ENCODE measurements at places on chromosomes 1 and 21.

DNA sequence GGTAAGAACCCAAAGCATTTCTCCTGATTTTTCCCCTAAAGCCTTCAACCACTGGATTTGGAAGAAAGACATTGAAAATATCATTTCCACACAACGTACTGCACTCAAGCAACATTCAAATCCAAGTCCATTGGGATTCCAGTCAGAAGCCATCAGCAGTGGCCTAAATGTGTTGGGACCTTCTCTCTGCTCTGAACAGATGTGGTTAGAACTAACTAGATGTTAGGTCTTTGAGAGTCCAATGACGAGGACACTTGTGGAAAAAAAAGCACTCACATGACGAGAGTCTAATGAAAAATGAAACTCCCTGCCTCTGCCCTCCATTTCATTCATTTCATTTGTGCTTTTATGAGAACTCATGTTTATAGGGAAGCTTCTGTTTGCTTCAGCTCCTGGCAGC lies 382.3 kb downstream of the SIPA1L2 start:
- no peak for DNase-seq

- no peak for DNase-seq
These were observed 101.4 kb downstream of the TOMM20 start for GRCh38 chr1:235027076-235027861.

- DNase-seq, result no peak
These were observed 5.8 kb downstream of the IFI16 start for GRCh38 chr1:159015440-159015909.

DNA sequence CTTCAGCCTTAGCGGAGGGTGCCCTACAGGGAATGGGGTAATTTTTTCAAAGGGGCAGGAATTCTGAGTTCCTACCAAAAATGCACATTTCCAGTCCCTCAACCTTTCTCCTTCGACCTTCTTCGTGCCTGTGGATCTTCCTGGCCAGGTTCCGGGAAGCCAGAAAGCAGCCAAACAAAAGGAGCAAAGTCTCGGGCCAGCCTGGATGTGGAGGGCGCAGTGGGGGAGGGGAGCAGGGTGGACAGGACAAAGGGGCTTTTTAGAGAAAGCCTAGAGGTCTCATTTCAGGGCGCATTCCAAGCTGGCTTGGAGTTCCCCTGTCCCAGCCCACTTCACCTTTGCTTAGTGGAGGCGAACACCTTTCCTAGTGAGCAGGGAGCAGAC lies 2.9 kb upstream of the INAVA start:
- DNase-seq, result peak; percentile 86

GRCh38 chr1:174110053-174110452 lies 49.3 kb upstream of the RABGAP1L start:
- DNase-seq, result no peak

DNA sequence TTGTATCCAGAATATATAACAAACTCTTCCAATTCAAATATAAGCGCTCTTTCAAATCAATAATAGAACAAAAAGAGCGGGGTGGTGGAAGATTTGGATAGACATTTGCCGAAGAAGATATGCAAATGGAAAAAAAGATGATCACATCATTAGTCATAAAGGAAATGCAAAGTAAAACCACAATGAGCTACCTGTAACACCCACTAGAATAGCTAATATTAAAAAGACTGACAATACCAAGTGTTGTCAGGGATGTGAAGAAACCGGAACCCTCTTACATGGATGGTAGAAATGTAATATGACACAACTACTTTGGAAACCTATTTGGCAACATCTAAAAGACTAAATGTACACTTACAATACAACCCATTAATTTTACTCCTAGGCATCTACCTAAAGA lies 5.7 kb upstream of the TRAF5 start:
- DNase-seq, result no peak

DNA sequence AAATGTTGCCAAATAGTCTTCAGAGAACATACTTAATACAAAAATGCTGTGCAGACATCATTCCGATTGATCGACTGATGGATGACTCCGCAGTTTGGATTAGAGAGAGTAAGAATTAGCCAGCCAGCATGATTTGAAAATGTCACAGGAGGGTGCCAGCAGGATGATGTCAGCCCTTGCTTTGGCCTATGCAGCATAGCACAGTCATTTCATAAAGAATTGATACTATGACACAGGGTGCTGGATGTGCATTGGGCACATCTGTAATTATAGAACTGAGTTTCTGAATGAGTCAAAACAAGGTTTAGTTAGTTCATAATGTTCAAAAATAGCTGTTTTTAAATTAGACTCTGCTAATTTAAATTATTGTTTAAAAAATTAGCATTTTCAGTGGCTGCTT lies 21.6 kb upstream of the TRAF5 start:
- DNase-seq, result no peak

DNA sequence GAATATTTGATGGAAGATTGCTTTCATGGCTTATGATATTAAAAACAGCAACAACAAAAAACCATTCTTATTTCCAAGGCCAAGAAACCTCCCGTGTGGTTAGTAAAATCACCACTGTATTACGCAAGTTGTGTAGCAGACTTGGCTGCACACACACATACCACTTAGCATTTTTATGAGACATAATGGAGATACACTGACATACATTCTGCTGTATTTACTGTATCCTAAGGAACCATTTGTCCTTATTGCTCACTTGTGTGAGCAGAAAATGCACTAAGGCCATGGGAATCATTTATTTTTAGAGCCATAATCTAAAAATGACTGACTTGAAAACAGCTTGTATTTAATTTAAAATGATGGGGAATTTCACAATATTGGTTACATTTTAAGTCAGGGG lies 584 bp upstream of the C1orf141 start:
- DNase-seq, result no peak

- no peak for DNase-seq
These were observed 8.6 kb downstream of the COL6A1 start for GRCh38 chr21:45990049-45990711.

DNA sequence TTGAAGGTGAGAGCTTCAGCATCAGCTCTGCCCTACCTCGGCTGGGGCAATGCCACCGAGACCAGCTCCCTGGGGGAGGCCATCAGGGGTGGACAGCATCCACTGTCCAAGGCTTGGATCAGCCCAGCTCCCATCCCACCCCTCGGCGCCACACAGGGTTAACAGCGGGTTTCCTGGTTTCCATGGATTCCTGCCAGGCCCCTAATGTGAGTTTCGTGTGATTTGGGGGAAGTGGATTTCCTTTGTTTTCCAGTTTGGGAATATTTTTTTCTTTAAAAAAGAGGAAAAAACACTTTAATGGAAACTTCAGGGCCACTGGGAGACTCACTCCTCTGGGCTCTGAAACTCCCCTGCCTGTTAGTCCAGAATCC lies 34.3 kb downstream of the CASZ1 start:
- DNase-seq, result no peak

DNA sequence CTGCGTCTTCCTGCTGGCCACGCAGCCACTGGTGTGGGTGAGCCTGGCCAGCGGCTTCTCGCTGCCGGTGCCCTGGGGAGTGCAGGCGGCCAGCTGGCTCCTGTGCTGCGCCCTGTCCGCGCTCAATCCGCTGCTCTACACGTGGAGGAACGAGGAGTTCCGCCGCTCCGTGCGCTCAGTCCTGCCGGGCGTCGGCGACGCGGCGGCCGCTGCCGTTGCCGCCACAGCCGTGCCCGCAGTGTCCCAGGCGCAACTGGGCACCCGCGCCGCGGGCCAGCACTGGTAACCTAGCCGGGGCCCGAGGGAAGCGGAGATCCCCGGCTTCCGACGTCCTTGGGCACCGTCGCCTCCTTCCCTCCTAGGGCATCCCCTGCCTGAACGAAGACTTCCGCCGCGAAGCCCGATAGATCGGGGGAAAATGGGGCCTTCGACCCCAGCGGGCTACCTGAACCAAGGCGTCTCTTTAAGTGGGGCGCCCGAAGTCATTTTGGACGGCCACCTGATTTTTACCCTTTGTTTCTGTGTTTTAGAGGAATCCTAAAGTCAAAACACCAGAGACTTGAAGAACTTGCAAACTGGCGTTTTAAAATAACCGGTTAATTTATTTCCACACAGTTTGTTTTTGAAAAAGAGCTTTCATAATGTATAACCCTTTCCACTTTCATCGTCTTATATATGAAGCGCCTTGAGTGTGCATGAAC lies 2.0 kb downstream of the GPR88 start:
- DNase-seq, result peak; percentile 62

DNA sequence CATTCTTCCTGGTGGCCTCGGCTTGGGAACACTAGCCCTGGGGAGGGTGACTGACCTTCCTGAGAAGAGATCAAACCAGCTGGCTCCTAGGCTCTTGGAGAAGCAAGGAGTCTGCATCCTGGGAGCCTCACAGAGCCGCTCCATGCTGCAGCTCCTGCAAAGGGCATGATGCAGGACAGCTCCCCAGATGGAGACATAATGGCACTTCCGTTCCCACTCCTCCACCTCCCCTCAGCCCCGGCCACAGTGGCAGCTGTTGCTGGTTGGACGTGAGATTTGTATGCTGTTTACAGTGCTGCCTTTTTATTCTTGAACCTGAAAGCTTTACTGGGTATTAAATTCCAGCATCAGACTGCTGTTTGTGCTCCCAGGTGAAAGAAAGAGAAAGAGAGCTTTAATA lies 83.7 kb upstream of the CTTNBP2NL start:
- DNase-seq, result no peak

- no peak for DNase-seq
These were observed 6.6 kb downstream of the HYI start for GRCh38 chr1:43446881-43447835.

- peak; percentile 62 for DNase-seq
These were observed 750 bp downstream of the RHOU start for GRCh38 chr1:228735871-228736586.

DNA sequence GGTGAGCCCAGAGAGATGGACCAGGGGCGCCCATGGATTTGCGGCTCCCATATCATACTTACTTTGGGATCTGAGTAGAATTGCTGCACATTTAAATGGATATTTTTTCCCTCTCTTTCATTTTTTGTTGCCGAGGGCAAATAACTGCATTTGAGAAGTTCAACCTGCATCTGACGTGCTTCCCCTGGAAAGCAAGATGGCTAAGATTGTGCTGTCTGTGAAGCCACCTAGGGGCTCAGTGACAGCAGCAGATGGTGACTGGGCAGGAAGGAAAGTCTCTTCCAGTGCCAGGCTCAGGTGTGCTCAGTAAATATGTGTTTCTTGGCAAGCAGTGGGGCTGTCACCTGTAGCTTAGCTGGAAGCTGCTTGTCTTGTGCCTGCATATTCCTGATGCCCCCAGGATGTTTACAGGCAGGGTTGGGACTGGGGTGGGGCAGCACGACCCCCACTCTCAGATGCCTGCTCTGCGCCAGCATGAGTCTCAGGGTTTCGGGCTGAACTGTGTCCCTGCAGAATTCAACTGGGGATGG lies 59.8 kb upstream of the ETV3 start:
- DNase-seq, result no peak

DNA sequence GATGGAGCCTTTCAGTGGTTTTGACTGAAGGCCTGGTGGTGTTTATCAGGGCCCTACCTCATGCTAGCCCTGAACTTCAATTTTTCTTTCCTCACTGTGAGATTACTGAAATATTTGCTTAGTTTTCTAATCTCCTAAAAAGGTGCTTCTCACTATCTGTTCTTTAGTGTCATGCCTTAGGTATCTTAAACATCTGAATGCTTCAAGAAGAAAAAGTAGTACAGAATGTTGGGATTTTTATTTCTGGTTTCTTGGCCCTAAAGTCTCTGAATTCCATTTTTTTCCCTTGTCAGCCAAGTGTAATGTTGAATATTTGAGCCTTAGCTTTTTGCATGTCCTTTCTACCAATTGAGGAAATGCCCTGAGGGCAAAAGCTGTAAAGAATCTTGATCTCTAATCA lies 47.9 kb upstream of the PRKACB start:
- DNase-seq, result no peak

DNA sequence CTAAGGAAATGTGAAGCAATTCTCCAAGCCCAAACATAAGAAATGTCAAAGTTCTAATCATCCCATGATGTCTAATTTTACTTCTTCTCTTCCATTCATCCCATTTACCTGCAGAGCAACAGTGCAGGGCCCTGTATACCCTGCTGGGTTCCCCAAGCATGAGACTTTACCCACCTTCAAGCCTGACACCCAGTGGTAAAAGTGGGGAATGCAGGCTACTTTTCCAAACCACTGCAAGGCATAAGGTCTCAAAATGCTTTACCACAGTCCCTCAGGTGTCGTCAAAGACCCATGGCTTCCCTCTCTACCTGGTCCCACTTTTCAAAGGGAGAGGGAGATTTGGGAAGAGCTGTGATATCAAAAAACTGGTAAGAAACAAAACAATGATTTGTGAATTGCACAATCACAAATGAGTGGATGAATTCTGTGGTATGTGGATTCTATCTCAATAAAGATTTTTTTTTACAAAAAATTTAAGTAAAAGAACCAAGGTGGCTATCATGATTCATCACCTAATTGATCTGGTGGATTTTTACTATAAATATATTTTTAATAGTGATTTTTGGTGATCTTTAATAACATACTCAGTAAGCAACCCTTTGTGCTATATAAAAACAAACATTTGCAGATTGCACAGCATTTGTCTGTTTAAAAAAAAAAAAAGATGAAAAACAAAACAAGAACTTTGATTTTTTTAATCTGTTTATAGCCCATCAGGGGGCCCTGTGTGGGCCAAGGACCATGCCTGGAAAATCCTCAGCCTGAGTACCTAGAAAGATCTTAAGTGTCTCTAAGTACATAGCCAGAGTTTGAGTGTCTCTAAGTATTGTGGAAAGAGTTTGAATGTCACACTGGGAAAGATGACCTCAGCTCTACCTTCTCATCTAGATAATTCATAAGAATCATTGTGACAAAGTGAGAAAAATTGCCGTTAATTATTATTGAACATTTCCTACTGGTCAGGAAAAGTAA lies 73.1 kb upstream of the GJB5 start:
- peak; percentile 69 for DNase-seq

DNA sequence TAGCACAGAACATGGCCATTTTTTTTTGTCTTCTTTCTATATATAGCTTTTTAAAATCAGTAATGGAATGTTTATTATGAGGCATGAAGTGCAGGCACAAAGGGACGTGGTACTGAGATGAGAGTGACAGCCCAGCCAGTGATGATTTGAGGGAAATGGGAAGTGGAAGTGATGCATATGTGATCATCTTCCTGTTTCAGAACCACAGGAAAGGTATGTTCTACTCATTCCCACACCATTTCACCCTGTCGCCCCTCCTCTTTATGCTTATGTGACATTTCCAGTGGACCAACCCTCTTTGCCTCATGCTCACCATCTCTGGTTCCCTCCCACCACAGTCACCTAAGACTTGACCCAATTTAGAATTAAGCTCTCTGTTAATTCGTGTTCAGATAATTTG lies 24.3 kb downstream of the PTGS2 start:
- DNase-seq, result no peak

DNA sequence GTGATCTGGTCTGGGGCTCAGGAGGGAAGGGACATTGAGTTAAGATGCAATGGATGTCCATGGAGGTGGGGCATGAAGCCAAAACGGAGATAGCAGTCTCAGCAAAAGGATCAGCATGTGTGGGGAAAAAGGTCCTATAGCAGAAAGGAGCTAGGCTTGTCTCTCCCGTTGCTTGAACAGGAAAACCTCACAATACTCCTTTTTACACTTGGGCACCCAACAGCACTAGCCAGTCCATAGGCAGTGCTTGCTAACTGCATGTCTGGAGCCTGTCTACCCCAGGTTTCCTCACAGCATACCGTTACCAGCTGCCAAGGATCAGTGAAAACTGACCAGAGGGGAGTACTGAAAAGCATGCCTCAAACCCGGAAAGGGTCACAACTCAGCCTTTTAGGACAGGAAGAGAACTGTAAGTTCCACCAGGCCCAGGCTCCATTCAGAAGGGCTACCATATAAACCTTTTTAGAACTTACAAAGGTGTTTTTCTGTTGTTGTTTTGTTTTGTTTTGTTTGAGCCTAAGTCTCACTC lies 78.6 kb downstream of the JAK1 start:
- no peak for DNase-seq

GRCh38 chr1:39391691-39392679 lies 99.5 kb upstream of the BMP8A start:
- no peak for DNase-seq

GRCh38 chr1:111814642-111815041 lies 58.9 kb downstream of the DDX20 start:
- DNase-seq, result no peak
